ENCODE measurements at places on chromosomes 13 and 19.

DNA sequence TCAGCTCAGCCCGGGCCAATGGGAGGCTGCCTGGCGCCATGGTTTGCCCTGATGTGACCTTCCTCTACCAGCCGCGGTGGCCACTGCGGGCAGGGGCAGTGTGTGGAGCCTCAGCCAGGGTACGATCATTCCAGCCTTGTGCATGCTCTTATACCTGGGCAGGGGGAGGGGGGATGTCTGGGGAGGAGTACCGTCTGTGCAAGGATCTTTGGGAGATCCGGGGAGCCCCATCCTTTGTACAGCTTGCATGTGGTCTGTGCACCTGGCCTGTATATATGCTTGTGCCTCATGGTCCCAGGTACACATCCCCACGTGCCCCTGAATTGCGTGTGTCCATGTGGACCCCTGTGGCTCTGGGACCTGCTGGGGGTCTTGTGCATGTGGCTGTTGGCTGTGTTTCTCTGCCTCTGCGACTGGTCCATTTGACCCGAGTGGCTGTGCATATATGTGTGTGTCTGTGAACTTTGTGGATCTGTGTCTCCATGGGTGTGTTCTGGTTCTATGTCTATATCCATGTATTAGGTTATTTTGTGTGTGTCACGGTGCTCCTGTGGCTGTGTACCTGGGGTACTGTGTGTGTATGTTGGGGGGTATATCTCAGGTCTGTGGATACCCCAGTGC, 12.8 kb upstream of the NANOS3 start:
- DNase-seq = no peak

DNA sequence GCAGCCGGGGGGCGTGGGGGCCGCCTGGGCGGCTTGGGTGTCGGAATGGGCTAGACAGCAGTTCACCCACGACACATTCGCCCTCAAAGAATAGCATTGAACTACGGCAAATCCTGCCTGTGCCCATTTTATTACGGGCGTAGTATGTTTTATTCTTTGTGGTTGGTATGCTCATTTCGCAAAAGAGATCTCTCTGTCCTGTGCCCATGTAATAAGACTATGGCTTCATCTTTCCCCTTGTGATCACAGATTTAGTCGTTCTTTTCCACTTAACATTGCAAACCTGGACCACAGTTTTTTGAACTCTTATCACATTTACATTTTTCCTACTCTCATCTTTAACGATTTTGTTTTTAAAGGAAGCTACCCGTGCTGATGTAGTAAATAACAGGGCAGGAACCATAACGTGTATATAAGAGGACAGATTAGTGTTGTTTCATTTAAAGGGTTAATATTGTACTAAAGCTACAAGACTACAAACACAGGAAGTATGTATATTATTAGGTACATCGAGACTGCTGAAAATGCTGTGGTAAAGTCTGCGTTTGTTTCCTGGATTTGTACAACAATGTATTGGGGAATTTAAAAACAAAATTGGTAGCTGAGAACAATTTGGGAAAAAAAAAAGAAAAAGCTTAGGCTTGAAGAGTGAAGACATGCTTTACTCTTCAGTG, 3.2 kb upstream of the MYCBP2 start:
- DNase-seq = no peak

- DNase-seq = no peak
Observed at GRCh38 chr19:43749898-43750297, 4.9 kb downstream of the SMG9 start.

- DNase-seq = peak; percentile 6
Observed at GRCh38 chr13:83048419-83048818, 833.9 kb downstream of the SLITRK1 start.

- DNase-seq = peak; percentile 83
Observed at GRCh38 chr19:45885556-45886426, at the start of gene IRF2BP1. TSS of gene IRF2BP1 (minus strand) at chr19:45886141. CDS start at chr19:45885774, 367 bp downstream.

DNA sequence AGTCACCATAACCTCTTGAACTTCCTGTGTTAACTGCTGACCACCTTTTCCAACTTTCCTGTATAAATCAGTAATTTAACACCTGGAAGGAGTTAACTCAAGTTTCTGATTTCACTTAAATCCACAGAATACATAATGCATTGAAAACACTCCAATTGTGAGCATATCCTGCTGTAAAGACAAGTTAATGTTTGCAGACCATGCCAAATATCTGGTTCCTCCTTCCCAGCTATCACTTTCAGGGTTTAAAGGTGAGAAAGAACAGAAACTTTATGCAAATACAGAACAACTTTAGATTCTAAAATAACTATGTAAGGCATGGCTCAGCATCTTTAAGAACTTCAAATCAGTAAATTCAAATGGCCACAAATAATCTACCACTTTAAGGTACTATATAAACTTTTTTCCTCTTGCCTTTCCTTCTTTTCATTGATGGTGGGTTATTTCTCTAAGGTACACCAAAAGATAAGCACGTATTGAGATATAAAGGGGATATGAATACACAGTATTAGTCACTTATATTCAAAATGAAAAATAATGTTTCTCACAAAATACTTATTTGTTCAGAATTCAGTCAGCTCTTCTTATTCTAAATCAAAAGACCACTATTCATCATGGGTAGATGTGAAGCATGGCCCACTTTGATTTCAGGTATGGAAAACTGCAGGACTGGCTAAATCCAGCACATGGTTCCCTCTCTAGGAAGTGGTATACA, 6.6 kb upstream of the TPTE2 start:
- no peak for DNase-seq

DNA sequence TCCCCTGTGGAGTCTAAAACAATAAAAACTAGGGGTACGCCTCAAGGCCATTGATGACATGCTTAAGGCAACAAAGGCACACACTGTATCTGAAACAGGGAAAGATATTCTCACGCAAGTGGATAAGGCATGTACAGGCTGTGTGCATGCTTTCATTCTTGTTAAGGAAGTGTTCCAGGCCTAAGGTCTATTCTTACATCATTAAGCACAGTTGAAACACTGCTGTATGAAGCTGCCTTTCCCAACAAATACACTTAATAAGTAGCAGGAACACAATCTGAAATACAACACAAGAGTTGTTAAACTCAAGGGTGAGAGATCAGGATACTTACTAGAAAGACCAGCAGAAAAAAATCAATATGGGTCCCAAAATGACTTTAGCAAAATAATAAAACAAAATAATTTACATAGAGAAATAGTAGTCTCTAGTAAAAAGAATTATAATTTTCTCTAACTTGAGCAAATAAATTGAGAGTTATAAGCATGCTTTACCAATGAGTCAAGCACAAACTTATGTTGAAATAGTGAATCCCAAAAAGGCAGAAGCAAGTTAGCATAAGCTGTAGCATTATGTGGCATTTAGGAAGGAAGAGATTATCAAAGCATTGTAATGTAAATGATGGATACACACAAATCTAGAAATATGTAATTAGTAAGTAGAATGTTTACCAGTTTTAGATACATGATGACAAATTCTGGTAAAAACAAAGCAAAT, 796.9 kb downstream of the SLITRK1 start:
- peak; percentile 7 for DNase-seq

DNA sequence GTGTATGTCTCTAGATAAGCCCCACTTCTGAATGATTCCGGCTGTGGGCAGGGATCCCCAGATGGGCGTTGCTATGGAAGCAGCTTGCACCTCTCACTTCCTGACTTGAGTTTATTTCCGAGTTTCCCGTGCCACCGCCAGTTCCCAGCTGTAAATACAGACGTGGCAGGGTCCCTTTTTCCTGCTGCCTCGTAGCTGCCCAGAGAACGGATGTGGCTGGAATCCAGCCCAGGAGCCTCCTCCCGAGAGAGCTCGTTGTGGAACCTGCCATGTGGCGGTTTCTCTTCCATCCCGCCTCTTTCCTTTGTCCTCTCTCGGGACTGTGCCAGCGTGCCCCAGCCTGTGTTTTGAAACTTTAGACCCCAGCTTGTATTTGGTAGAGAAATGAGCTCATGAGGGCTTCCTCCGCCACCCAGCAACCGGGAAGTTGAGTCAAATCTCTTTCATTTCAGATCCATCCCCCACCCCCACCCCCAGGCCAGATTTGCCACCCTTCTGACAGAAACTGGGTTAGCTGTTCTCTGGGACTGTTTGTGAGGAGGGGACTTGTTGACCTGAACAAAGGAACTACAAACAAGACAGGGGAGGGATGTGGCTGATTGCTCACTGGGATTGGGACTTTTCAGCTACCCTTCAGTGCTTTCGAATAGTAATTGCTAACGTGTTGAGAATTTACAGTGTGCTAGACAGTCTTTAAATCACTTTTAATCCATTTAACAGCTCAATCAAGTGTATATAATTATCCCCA, 96.6 kb downstream of the SIPA1L3 start:
- DNase-seq = peak; percentile 88

DNA sequence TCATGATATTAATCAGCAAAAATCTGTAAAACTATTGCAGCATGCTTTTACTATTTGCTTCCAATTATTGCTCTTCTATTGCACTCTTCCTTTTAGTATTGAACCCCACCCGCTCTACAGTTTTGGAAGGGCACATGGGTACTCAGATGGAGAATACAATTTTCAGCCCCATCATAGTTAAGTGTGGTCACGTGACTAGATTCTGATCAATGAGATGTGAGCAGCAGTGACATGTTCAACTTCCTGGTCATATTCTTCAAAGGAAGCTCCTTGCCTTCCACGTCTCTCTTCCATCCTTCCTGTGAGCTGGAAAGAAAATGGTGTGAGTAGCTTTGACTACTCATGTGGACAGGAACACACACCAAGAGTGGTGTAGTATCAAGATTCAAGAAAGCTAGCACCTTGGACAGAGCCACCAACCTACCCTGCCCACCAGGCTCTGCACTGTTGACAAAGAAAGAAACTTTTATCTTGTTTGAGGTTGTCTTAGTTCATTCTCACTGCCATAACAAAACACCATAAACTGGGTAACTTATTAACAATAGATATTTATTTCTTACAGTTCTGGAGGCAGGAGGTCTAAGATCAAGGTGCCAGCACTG, 3.8 kb upstream of the FGF14 start:
- peak; percentile 4 for DNase-seq

DNA sequence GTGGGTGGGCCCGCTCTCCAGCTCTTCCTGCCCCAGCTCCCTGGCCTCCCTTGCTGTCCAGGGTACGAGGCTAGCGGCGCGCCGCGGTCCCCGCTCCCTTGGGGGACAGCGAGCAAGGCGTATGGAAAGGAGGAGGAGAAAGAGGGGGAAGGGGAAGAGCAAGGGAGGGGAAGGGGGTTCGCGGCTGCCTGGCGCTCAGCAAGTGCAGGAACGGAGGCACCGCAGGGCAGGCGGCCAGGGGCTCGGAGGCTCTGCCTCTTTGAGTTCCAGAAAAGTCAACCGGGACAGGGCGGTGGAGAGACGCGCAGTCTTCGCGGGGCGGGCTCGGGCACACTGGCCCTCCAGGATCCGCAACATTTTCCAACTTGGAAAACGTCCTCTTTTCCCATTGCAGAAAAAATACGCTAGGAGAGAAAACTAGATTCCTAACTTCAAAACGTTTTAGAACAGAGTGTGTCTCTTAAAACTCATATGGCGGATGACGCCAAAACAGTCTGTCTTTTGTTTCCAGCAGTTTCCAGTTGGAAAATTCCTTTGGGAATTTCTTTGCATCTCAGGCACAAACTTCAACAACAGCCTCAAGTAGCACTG, 23.1 kb upstream of the TNFRSF19 start:
- peak; percentile 31 for DNase-seq

- DNase-seq = no peak
Observed at GRCh38 chr13:108368250-108368905, 98.9 kb downstream of the TNFSF13B start.

DNA sequence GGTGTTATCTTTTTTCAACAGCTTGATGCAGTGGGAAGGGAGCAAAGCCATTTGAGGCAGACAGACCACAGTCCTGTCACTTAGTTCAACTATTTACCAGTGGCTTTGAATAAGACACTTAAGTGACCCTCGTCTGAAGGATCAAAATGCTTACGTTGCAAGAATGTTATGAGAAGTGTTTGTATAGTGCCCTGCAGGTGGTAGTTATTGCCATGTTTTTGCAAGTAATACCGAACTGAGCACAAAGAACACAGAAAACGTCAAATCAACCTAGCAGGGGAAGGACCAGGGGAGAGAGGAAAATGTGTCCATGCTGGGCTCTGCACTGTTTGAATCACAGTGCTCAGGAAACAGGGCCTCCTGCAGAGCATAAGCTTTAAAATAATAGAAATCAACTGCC, 2.8 kb downstream of the SOHLH2 start:
- no peak for DNase-seq

- peak; percentile 23 for DNase-seq
Observed at GRCh38 chr19:31329819-31330218, 19.4 kb downstream of the TSHZ3 start.

- no peak for DNase-seq
Observed at GRCh38 chr13:31859571-31859970, 120.2 kb downstream of the RXFP2 start.

DNA sequence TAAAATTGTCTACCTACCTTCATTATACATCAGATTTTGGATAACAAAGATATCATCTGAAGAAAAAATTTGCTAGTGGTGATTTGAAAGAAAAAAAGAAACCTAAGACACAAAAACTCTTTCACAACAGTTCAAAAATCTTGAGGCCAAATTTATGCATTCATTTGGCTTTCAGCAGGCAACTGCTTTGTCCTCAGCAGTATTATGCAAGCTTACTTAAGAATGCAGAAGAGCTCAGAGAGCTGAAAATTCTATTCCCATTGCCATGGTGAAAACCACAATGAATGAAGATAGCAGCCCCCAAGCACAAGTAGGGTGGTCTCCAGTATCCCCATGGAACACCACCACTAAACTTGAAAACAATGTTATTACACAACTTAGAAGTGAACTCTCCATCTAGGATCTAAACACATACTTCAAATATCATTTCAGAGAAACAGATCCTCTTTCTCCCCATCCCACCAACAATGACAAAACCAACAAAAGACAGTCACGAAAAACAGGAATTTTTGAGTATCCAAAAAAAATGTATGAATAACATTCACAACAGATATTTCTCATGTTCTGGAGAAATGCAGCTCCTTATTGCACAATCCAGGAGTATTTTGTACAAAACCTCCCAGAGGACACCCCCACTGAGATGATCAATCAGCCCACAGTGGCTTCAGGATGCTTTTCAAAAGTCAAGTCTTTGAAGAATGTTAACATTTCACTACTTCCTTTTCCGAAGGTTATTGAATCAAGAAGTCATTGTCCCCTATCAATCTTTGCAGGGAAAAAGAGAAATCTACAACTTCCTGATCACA, 192.7 kb downstream of the LHFPL6 start:
- DNase-seq = peak; percentile 70

DNA sequence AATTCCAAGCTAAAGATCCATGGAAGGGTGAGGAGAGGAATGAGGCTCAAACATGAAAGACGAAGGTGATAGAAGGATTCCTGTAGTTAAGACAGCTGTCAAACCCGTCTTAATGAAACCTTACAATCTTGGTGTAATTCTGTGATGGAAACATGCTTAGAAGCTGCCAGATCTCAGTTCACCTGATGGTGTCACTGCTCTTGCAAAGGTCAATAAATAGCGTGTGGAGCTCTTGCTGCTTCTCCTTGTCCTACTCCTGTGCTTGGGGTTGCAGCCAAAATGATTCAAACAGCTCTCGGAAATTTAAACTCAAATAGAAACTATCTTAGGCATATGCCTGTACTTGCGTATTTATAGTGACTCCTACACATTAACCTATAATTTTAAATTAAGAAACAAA, 1705.0 kb downstream of the OLFM4 start:
- DNase-seq = no peak

DNA sequence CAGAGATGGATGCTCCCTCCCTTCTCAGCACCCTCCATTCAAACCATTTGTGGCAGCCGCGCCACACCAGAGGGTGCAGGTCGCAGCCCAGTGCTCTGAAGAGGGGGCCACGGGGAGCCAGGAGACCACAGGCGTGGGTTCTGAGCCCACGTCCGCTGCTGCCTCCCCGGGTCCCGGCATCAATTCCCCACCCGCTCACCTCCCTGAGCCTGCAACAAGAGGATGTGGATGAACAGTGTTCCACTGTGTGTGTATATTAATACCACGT, 120.1 kb upstream of the VSTM2B start:
- DNase-seq = no peak

- DNase-seq = no peak
Observed at GRCh38 chr13:90107661-90108060, 1239.8 kb upstream of the MIR17HG start.
